ENCODE measurements at places on chromosomes 4 and X.

DNA sequence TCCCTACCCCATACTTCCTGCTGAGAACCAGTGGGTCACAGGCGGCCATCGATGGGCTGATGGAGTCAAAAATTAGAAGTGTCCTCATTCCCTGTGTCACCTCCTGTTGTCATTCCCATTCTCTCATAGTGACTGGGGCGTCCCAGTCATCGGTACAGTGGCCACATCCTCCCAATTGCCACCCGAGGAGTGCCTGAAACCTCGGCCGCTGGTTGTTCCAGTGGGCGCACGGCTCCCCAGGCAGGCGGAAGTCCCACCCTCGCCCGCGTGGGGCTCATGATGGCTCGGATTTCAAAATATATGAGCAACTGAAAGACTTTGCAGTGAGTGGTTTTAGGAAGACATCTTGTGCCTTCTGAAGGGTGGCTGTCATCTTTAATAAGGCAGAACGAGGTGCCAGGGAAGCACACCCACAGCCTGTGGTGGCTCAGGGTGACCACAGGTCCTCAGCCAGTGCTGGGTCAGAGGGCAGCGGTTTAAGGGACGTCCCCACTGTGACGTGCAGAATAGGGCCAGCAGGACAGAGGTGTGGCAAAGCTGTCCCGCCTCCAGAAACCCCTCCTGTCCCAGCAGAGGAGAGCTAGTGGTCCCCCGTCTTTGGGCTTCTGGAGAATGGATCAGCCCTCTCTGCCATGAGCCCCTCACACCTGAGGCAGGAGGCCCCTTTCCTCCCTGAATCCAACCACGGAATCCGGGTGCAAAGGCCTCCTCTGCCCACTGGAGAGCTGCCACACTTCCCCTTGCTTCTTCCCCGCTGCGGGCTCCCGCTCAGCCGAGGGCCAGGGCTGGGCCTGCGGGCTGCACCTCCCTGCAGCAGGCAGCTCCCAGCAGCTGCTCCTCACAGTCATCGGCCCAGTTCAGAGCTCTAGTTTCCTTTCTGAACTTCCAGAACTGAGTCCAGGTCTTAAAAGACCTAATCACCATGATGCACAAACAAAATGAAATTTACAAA, 90.4 kb downstream of the ABLIM2 start:
- no peak for DNase-seq

DNA sequence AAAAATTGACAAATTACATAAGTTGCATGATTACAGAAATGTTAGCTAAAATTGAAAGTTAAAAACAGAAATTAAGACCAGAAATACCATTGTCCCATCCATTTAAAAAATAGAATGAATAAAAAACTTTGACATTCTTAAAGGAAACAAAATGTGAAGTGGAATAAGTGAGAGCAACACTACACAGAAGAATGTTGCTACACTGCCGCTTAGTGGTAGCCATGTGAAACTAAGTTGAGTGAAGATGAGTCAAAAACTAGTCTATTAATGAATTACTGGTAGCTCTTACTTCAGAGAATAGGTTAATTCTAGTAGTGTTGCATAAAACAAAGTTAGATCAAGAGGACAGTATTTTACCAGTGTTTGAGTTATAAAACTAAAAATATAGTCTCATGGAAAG, 571.0 kb upstream of the KLHL4 start:
- no peak for DNase-seq

DNA sequence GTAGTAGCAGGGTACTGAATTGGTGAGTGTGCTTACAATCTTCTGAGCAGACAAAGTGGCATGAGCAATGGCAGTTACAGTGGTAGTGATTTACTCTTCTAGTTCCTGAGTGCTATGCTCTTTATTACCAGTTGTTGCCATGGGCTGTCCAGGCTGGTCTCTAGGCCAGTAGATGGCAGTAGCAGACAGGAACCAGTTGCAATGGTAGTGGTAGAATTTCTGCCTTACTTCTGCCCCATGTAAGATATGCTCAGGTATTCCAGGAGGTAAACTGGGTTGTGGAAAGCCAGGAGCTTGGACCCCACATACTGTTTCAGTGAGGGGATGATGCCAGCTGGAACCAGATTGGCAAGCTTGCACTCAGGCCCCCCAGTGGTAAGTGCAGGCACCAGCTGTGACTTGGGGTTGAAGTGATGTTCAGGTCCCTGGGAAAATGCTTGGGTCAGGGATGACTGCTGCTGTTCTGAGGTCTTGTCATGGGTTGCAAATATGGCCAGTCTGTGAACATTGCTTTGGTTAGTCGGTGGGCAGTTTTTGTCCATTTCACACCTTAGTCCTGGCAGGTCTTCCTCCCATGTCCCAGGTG, 63.0 kb upstream of the ZXDB start:
- DNase-seq = no peak

DNA sequence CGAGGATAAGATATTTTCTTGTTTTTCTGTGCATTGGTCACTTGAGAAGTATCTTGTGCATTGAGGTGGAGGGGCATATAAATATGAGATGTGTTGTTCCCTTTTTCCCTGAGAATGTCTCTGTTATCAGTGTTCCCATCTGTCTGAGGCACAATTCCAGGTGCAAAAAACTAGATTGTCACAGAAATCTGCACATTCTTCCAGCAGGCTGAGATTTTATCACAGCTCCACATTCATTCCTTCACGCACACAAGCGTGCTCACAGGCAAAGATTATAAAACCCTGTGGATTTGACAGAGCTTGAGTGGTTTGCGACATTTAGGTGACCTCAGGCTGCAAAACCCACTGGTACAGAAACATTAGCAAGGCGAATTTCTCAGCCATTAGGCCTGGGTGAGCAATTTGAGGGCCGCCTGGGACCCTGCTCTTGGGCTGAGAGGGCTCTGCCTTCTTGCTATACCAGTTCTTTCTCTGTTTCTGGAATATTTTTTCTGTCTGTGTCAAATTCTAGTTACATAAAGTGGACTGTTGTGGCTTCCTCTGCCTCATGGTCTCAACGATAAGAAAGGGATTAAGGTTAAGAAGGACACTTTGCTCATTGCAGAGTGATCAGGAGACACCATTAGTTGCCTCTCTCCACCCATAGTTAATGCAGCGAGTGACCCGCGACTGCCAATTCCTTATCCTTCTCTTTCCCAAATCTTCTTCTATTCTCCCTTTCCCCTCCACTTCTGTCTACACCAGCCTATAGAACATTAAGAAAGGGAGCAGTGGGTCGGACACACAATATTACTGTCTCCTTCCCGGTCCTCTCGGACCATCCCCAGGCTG, 86.7 kb upstream of the C1QTNF7 start:
- DNase-seq = no peak

GRCh38 chr4:113355550-113356371, 306.3 kb downstream of the ANK2 start:
- peak; percentile 64 for DNase-seq

DNA sequence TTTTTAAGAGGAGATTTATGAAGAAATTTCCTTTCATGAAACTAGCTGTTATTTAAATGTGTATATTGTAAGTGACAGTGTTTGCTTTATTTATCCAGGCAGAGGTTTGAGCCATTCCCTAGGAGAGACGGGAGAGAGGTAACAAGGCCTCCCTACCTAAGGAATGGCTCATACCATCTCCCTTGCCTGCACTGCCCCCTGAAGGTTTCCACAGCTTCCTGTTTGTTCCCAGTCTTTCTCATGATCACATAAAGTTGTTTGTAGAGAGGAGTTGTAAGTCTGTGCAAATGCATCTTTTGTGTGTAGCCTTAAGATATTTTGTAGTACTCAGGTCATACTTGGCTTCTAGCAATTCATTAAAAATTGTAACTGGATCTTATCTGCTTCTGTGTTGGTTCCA, 1504.5 kb upstream of the PCDH10 start:
- DNase-seq = no peak

GRCh38 chr4:123265443-123265842, 131.2 kb upstream of the SPRY1 start:
- no peak for DNase-seq

GRCh38 chr4:142194905-142195304, 558.5 kb downstream of the IL15 start:
- no peak for DNase-seq

- DNase-seq = no peak
Observed at GRCh38 chr4:155809835-155810234, 51.0 kb downstream of the GUCY1B1 start.

GRCh38 chr4:18397681-18398390, 376.3 kb upstream of the LCORL start:
- DNase-seq = no peak

GRCh38 chr4:122458625-122459024, 2.1 kb upstream of the IL2 start:
- no peak for DNase-seq

DNA sequence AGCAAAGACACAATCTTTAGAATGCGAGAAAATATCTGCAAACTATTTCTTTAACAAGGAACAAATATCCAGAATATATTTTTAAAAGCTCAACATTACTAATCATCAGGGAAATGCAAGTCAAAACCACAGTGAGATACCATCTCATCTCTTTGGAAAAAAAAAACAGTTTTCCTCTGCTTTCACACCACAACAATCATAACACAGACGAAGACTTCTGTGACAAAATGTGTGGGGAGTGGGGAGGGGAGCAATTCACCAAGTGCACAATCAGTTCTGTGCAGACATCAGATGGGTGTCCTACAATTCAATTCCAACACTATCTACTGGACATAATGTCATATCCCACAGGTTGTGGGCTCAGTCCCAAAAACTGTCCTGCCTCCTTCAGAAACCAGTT, 293.2 kb upstream of the SLC7A11 start:
- DNase-seq = no peak

DNA sequence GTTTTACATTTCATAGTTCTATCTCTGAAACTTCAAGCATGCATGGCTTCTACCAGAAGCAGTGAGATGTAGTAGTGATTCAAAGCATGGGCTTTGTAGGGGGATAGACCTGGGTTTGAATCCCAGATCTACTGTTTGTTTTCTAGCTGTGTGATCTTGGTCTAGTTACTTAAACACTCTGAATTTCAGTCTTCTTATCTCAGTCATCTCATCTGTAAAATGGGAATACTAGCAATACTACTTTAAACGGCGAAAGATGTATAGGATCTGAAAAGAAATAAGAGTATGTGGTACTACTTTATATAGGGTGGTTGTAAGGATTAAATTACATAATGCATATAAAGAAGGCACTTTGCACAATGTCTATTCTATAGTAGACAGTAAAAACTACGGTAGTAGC, 20.0 kb upstream of the RNF128 start:
- DNase-seq = no peak

DNA sequence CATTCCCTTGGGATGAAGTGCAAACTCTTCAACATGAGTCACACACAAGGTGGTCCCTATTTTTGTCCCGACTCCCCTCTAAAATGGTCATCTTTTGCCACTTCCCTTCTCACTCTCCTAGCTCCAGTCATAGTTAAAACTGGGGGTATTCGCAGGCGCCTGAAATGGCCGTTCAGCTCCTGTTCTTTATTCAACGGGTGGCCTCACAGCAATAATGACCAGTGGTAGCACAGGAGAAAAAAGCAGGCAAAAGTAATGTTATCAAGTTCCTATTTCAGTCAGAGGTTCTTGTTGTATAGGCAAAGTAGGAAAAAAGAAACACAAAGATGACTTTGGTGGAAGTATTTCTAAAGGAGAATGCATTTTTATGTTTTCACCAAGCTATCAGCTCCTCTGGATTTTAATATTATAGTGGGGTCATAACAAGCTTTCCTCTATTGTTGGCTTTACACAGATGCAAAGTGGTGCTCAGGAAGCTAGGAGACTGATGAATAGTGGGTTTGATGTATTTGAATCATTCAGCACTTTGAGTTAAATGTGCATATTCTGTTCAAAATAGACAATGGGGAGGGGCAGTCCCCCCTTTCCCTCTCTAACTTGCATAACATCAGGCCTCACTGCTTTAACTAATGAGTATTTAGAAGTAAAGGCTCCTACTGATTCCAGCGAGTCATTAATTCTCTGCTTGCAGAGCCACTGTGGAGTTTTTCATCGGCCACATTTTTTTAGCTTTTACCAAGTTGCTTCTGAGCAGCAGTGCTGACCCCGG, 171.2 kb upstream of the NDP start:
- no peak for DNase-seq

- DNase-seq = no peak
Observed at GRCh38 chrX:137278825-137279224, 245.0 kb upstream of the GPR101 start.

DNA sequence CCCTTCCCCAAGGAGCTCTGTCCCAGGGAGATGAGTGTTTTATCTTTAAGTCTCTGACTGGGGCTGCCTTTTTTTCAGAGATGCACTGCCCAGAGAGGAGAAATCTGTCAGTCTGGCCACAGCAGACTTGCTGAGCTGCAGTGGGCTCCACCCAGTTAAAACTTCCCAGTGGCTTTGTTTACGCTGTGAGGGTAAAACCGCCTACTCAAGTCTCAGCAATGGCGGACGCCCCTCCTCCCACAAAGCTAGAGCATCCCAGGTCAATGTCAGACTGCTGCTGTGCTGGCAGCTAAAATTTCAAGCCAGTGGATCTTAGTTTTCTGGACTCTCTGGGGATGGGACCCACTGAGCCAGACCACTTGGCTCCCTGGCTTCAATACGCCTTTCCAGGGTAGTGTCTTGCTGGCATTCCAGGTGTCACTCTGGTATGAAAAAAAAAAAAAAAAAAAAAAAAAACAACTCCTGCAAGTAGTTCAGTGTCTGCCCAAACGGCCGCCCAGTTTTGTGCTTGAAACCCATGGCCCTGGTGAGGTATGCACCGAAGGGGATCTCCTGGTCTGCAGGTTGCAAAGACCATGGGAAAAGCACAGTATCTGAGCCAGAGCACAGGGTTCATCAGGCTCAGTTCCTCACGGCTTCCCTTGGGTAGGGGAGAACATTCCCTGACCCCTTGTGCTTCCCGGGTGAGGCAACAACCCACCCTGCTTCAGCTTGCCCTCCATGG, 1616.1 kb upstream of the ADGRL3 start:
- no peak for DNase-seq

GRCh38 chrX:13893826-13894225, 76.9 kb upstream of the GPM6B start:
- DNase-seq = no peak

GRCh38 chr4:138692411-138692810, 323.2 kb upstream of the NOCT start:
- no peak for DNase-seq

- no peak for DNase-seq
Observed at GRCh38 chrX:29792335-29792734, 423.0 kb upstream of the MAGEB2 start.

DNA sequence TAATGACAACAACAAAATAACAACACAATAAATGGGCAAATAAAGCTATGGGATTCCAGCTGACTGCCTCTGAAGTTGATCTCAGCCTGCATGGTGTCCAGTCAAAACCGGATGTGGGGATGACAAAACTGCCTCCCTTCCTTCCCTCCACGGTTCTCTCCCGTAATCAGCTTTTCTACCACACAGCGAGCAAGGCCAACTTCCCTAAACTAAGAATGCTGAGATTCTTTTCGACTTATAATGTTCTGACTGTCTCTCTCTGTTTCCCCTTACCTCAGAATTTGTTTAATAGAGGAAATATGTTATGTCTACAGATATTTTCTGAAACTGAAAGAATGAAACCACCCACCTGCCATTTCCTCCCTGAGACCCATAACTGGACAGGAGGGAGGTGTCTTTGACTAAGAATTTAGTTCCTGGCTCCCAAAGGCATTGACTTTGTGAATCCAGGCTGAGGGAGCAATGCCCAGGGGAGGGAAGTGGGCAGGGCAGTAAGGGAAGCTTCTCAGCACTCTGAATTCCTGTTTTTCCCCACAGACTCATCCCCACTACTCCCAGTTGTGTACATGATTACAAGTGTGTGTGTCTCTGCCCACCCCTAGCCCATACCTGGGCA, 1.0 kb upstream of the TLR1 start:
- no peak for DNase-seq
